ENCODE measurements at places on chromosomes 5 and 9.

GRCh38 chr9:73152953-73153352 is 1.3 kb downstream of the ANXA1 start:
- DNase-seq: no peak

DNA sequence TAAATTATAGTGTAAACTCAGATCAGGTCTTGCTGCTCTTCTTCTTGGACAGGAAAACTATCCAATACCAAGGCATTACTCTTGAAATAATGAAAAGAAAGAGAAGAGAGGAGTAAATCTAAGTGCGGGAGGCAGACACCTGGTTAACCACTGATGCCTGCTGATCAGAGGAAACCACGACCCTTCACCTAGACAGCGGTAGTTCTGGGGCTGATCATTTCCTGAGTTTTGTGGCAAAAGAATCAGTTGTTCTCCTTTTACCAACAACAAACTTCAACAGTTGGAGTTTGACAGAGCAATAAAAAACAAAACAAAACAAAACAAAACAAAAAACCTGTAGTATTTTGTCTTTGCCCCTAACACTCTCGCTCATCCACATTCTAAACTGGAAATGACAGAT is 3.0 kb downstream of the RLN1 start:
- DNase-seq: no peak

GRCh38 chr9:69469136-69469535 is 144.1 kb downstream of the ENTREP1 start:
- no peak for DNase-seq

- no peak for DNase-seq
Measured at GRCh38 chr5:32291591-32291990, 21.1 kb downstream of the MTMR12 start.

- no peak for DNase-seq
Measured at GRCh38 chr9:124834591-124834990, 18.7 kb upstream of the WDR38 start.

DNA sequence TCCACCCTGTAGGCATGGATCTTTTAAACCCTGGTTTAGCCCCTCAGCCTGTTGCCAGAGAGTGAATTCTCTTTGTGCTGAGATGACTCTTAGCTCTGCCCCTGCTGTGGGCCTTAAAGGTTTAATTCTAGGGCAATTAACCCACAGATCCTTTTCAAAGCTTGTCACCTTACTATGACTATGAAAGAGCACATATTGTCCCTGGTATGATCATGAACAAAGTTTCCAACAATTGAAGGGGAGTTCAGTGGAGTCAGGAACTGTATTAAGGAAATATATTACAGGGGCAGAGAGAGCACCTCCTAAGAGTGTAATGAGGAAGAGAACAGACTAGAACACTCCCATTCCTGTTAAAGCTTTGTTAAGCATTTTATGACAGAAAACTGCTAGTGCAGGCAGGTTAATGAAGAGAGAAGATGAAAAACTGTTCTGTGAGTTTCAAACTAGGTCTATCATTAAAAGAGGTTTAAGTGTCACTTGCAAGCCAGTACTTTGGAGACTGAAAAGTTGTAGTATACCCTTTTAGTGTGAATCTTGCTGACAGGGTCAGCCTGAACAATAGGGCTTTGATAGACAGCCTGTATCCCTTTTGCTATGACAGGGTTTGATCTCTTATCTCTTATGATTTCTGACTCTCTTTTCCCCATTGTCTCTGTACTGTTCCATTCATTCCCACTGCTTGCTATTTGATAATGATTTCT is 104.2 kb upstream of the ELL2 start:
- no peak for DNase-seq

- DNase-seq: no peak
Measured at GRCh38 chr9:98942906-98943681, 613 bp upstream of the COL15A1 start.

DNA sequence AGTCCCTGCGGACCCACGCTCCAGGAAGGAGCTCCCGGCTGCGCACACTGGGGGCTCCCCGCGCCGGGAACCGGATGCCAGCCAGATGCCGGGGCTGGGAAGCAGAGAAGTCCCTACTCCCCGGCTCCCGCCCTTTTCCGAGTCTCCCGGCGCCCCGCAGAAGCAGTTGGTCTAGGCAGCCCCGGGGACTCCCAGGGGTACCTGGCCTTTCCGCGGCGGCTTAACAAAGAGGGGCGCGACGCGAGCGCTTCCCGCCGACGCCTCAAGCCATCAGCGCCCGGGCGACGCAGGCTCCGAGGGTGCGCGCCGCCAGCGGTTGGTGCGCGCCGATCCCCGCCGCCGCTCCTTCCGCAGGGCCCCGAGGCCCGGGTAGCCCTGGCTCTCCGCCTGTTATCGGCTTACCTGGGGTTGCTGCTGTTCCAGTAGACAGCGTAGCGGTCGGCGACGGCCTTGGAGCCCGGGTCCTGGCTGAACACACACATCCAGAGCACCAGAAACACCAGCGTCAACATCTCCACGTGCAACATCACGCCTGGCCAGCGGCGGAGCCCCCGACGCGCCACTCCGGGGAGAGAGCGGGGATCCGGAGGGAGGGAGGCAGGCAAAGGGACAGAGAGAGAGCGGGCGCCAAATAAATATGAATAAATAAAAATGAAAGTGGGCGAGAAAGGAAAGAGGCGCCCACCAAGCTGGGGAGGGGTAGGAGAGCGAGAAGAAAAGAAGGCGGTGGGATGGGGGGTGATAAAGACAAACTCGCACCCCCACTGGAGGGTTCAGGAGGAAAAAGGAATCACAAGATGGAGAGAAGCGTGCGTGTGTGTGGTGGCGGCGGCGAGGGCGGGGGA is 428 bp downstream of the EFNA5 start:
- DNase-seq: no peak

- DNase-seq: no peak
Measured at GRCh38 chr5:114727358-114727757, 365.5 kb downstream of the KCNN2 start.

DNA sequence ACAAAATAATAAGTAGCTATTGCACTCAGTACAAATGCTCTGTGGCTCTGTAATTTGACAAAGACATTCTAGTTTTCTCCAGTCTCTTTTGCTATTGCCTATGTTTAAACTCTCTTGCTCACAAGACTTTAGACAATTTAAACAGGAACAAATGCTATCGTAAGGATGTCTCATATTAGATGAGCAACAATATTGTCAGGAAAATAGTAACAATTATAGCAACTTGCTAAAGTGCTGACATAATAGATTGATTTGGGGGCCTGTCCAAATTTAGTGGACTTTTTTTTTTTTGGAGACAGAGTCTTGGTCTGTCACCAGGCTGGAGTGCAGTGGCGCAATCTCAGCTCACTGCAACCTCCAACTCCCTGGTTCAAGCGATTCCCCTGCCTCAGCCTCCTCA is 11.8 kb downstream of the KIF2A start:
- DNase-seq: no peak

DNA sequence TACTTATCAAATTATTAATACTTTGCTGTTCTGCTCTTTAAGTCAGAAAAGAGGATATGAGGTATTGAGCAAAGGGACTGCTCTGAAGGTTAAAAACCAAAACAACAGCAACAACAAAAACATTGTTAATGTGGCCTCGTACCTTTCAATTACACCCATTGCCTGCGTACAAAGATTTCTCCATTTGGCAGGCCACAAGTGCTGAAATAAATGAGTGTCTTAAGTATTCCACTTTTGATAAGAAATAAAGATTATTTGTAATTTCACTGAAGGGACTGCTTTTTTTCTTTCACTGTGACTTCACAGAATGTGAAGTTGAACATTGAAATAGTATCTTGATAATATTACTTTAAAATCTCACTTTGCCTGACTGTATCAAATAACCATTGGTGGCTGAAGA is 163.2 kb upstream of the MRPS30 start:
- DNase-seq: no peak

GRCh38 chr9:70609542-70610286 is 195.3 kb upstream of the KLF9 start:
- DNase-seq: no peak

- DNase-seq: no peak
Measured at GRCh38 chr9:8666060-8666459, 866.5 kb upstream of the DMAC1 start.

DNA sequence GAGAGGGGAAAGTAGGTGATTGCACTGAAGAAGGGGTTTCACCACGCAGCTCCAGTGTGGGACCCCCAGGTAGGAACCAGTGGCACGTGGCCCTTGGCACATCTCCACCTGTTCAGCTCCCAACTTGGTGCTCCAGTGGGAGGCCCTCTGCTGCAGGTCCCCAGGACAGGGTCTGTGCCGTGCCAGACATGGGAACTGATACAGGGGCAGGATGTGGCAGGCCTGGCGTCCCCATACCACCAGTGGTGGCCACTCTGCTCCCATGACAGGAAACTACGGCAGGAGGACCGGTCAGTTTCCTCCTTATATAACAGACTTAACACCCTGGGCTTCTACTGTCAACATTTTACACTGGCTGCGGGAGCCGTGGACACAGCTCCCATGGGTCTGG is 67.3 kb downstream of the PSMB7 start:
- DNase-seq: no peak

- DNase-seq: no peak
Measured at GRCh38 chr5:142684508-142685041, 1.3 kb downstream of the FGF1 start.

GRCh38 chr5:157608972-157609565 is 33.5 kb upstream of the ADAM19 start:
- DNase-seq: no peak

- DNase-seq: no peak
Measured at GRCh38 chr9:99811598-99812383, 9.9 kb upstream of the NR4A3 start.

DNA sequence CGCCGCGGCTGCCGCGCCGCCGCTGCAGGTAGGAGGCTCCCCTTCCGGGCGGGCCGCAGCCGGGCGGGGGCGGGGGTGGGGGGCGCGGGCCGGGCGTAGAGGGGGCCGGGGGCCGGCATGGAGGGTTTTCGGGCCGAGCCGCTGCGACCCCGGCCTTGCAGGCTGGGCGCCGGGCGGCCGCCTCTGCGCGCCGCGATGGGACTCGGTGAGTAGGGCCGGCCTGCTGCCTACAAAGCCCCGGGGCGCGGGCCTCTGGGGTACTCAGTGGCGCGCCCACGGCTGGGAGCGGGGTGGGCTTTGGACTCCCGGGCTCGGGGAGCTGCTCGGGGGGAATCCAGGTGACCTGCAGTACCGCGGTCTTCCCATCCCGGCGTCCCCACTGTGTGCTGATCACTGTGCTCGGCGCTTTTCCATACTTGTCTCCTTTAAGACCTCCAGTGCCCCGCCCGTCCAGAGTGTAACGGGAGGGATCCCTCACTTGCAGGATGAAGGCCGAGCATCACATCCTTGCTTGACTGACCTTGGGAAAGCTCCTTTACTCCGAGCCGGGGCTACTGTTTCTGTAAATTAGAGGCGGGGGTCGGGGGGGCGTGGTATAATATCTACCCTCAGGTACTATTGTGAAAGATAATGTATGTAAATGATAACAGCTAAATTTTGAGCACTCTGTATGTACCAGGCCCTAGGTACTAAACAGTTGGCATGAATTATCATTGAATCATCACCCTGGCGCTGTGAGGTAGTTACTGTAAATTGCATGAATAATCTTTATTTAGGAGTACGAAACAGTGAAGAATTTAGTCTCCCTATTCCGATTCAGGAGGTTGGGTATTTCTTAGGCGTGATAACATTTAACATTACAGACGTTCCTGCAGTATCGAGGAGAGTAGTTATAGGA is 672 bp downstream of the MSANTD3 start:
- DNase-seq: no peak

DNA sequence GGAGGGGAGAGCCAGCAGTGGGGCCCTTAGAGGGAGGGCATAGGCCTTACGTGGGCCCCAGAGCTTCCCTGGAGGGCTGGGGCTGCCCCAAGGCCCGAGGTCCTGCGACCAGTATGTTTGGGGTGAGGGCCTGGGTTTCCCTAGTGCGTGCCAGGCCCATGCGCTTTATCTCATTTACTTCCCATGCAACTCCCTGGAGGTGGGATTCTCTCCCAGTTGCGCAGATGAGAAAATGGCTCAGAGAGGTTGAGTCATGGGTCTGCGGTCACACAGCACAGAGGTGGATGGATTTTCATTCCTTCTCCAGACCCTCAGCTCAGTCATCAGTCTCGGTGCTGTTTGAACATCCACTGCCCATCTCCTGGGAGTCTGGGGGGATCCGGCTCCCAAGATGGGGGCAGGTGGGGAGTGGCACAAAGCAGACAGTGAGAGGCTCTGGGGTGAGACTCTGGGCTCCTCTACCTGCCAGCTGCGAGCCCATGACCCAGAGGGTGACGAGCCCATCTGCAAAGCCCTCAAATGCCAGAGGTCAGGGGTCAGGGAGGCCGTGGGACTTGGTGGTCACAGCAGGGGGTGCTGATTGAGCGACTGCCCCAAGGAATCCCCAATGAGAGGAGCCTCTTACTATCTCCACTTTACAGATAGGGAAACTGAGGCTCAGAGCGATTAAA is 171.2 kb downstream of the GAPVD1 start:
- no peak for DNase-seq

- DNase-seq: no peak
Measured at GRCh38 chr5:169701910-169702451, 64.9 kb downstream of the DOCK2 start.

- DNase-seq: no peak
Measured at GRCh38 chr5:137114529-137114928, 384.6 kb downstream of the SPOCK1 start.

GRCh38 chr5:135106610-135107471 is 72.8 kb upstream of the PITX1 start:
- DNase-seq: no peak

DNA sequence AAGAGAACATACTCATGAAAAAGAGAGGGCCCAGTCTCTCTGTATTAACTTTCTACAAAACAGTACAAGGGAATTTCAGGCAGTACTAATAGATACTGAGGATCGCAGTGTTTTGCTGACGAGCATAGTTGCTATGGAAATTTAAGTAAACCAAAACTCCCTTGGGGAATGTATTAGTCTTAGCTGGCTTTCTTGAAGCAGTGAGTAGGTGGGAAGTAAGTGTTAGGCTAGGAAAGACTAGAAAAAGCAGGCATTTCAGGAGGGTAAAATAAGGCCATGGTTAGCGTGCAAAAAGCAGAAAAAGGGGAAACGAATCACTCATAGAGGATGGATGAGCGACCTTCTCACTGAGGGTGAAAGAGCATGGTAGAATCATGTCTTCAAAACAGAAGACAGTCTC is 84.3 kb upstream of the ACTBL2 start:
- no peak for DNase-seq

- DNase-seq: no peak
Measured at GRCh38 chr9:102273952-102274351, 535.5 kb upstream of the GRIN3A start.

- no peak for DNase-seq
Measured at GRCh38 chr5:58493141-58493540, 1.9 kb downstream of the GAPT start.

DNA sequence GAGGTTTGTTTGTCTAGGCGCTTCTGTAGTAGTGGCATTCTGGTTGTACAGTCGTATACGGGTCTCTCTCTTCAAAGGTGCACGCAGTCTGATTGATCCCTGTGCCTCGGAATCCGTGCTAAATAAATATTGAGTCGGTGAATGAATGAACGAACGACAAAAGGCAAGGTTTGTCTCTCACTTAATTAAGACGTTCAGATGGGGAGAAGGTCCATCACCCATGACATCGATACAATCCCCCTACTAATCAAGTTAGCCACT is 500 bp upstream of the CREBRF start:
- no peak for DNase-seq

Measured in NCI-H187 (cell line).